H1 (cell line): ENCODE measurements at places on chromosomes 5 and 9. TPM values are rescaled to one million over a fixed set of nuclear protein-coding genes. Genes with fewer than 3 reads are reported as not detected.

DNA sequence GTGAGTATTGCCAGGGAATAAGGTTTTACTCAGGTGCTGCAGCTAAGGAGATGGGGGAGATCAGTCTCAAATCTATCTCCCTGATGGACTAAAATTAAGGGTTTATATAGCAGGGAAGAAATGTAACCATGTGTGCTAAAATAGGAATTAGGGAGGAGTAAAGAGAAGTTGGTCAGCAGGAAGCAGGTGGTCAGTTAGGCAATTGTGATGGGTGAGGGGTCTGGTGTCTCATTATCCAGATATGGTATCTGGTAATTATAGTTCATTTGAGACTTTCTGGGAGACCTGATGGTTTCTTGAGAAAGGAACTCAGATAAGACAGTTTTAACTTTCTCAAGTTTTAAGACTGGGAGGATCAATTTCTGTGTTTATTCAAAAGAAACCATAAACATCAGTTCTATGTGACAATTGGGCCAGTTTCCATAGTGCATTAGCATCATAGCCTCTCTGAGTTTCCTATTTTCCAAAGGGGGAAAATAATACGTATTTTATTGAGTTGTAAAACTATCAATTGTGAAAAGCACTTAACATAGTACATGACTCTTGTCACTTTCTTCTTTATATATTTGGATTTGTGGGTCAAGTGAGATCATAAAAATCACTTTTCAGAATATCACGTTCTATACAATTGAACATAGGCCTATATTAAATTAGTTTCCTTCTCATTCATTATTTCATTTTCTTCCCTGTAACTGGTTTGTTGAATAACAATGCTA, 115.9 kb downstream of the ZSWIM6 start:
- no peak for DNase-seq

- no peak for DNase-seq
Measured at GRCh38 chr9:137042751-137043727, 2.9 kb downstream of the NPDC1 start.

DNA sequence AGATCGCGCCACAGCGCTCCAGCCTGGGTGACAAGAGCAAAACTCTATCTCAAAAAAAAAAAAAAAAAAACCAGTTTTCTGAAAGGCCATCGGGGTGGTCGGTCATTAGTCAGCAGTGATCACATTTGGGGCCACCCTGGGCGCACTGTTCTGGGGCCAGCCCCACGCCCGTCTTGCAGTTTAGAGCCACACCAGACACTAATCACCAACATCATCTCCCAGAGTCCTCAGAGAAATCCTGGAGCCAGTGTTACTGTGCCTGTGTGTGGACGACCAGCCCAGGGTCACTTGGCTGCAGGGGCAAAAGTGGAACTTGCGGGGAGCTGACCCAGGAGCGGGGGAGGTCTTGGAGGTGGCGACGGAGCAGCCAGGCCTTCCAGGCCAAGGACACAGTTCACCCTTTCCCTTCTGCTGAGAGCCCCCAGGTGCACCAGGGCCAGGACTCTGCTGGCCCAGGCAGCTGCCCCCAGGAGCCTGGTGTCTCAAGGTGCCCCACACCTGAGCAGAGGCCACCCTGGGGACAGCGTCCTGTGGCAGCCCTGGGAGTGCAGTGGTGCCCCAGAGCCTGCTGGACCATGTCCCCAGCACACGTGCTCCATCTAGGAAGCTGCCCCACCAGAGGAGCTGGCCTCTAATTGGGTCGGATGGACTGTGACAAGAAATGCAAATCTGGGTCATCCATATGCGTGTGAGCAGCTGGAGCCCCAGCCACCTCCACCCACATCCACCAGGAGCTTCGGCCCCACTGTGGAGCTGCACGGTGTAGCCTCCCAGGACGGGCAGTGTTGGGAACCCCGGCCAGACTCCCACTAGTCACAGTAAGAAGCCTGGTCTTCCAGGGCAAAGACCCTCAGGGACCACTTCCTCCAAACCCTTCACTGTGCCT, 51.1 kb downstream of the NEK6 start:
- DNase-seq = no peak

OR1B1 gene
- not detected in 2 replicates for polyA plus RNA-seq
